Activated CD4-positive, alpha-beta T cell treated with anti-CD3 and anti-CD28 coated beads for 48 hours (primary cell): ENCODE measurements at places on chromosomes 6 and 20.

- DNase-seq, result no peak
These were observed 43.5 kb downstream of the NOL4L start for GRCh38 chr20:32541323-32542258.

DNA sequence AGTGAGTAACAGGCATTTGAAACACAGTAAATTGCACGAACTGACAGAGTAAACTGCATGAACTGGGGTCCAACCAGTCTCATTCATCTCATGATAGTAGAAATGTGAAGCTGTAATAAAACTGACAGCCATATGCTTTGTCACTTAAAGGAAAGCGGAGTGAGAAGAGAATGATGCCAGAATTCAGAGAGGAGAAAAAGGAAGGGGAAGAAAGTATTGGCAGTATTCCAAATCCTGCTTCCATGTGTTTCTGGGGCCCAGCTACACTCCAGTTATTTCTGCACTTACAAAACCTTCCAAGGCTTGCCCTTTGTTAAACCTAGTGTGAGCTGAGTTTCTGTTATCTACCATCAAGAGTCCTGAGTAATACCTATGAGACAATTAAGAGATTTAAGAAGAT is 17.2 kb downstream of the SNX14 start:
- DNase-seq, result no peak

- DNase-seq, result no peak
These were observed 90.2 kb upstream of the TOX2 start for GRCh38 chr20:43824309-43825050.

DNA sequence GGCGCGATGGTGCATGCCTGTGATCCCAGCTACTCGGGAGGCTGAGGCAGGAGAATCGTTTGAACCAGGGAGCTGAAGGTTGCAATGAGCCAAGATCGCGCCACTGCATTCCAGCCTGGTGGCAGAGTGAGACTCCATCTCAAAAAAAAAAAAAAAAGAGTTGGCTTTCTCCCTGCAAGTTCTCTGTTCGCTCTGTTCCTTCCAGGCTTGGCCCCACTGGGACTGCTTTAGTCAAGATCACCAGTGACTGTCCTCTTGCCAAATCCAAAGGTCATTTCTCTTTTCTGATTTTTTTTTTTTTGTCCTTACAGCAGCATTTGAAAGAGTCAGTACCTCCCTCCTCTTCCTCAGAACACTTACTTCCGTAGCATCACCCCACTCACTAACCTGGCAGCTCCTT is 10.8 kb upstream of the GNRH2 start:
- no peak for DNase-seq

DNA sequence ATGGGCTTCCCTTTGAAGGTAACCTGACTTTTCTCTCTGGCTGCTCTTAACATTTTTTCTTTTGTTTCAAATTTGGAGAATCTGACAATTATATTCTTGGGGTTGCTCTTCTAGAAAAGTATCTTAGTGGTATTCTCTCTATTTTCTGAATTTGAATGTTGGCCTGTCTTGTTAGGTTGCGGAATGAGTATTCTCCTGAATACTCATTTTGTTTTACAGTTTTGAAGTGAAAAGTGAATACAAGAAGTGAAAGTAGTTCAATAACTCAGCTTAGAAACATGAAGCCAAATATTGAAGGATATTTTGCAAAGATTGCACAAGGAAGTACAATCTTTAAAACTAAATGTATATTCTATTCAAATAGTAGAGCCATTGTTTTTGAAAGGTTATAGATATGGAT is 120.2 kb upstream of the MAP3K4 start:
- no peak for DNase-seq
